ENCODE measurements at places on chromosomes 3 and 15.

DNA sequence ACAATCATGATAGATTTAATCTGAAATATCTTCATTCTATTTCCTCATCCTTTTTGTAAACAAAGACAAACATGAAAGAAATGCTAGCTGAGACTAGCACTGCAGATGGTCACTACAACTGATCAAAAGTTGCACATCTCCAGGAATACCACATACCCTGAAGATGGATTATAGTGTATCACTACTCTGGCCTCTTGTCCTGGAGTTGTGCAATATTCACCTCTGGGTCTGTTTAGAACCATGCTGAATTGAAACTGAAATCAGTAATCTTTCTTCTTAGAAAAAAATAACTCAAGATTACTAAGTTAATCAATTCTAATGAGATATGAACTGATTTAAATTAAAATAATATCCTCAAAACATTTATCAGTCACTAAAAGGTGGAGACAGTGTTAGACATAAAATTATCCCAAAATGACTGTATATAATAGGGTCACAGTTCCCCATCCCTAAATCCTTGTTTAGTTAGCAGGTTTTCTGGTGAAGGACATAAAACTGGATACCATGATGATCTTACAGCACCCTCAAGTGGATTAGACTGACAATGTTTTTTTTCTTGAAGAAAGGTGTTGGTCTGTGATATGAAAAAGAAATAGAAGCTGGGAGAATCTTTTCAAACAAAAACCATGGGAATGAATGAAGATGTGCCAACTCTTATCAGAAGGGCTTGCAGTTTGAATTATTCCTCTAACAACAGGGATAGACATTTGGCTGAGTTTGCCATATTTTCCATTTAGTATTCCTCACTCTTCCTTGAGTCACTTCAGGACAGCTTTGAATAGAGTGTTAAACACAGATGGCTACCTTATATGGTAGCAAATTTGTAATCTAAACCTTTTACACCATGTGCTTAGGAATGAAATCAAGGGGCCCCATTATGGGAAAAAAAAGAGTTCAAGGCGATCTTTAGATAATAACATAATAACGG is 7.1 kb upstream of the TTC14 start:
- no peak for DNase-seq

GRCh38 chr15:57041416-57041815 is 123.0 kb downstream of the TCF12 start:
- DNase-seq = no peak

- no peak for DNase-seq
Observed at GRCh38 chr15:67290319-67290718, 35.7 kb downstream of the IQCH start.

GRCh38 chr3:190699776-190700175 is 162.7 kb downstream of the GMNC start:
- DNase-seq = no peak

DNA sequence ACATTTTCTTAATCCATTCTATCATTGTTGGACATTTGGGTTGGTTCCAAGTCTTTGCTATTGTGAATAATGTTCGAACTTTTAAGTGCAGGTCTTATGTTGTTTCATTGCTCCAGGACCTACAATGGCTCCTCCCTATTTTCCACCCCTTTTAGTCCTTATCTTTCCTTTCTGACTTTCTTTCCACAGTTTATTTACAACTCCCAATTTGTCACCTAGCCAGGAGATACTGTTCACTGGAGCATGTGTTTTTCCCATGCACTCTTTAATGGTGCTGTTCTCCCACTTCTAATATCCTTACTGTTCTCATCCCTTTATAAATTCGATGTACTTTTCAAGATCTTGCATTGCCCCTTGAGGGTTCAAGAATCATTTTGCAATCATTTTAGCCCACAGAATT is 290.0 kb downstream of the WDR72 start:
- no peak for DNase-seq

GRCh38 chr3:122977746-122978466 is 49.7 kb downstream of the SEMA5B start:
- DNase-seq = no peak

DNA sequence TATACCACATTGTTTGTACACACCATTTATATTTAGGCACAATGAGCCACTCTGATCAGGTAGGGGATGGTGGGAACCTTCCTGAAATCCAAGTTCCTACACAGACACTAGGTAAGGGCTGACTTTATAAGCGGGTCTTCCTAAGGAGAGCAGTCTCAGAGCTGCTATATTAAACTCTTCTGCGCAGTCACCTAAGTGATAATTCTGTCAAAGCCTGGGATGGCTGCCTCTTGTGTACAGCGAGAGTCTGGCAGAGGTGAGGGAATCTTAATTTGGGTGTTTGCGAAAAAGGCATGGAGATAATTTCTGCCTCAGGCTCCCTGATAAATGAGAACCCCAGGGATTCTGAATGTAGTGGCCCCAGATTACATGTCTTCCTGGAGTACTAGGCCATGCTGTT is 113.1 kb downstream of the EDEM1 start:
- DNase-seq = no peak

DNA sequence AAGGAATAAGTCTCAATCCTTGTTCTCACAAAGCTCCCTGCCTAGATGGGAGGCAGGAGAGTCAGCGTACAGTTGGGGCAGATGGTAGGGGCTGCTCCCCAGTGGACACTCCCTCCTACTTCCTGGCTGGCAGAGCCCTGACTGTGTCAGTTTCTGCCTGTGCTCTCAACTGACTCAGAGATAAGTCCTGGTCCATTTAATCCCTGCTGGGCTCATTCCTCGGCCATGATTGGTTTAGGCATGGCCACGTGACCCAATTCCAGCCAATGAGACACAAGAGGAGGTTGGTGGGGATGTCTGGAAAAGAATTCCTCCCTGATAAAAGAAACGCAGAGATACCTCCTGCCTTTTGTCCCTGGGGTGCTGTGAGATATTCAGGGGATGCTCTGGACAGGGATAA is 118.1 kb upstream of the SLC6A11 start:
- DNase-seq = no peak

- DNase-seq = no peak
Observed at GRCh38 chr15:39131609-39132008, 449.3 kb upstream of the THBS1 start.

- DNase-seq = no peak
Observed at GRCh38 chr3:188760408-188760807, 411.4 kb upstream of the TPRG1 start.

DNA sequence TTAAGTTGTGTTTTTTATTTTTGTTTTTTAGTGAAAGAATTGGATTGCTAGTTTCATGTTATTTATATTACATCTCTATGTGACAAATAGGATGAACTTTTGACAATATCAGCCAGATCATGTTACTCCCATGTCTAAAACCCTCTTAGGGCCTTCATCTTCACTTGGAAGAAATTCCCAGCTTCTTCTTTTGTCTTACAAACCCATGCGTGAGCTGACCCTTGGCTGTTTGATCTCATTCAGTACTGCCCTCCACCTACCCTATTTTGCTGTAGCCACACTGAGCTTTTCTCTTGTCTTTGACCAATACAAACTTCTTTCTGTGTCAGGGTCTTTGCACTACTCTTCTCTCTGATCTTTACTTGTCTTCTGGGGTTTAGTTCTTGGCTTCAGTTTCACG is 37.0 kb downstream of the RBM6 start:
- DNase-seq = no peak

- DNase-seq = no peak
Observed at GRCh38 chr15:31806106-31806505, 224.2 kb upstream of the CHRNA7 start.

- no peak for DNase-seq
Observed at GRCh38 chr3:130905551-130905950, 11.7 kb downstream of the ATP2C1 start.

GRCh38 chr15:74653426-74654102 is 37.9 kb downstream of the CLK3 start:
- DNase-seq = no peak

- no peak for DNase-seq
Observed at GRCh38 chr3:65039754-65040210, 352.0 kb upstream of the ADAMTS9 start.

DNA sequence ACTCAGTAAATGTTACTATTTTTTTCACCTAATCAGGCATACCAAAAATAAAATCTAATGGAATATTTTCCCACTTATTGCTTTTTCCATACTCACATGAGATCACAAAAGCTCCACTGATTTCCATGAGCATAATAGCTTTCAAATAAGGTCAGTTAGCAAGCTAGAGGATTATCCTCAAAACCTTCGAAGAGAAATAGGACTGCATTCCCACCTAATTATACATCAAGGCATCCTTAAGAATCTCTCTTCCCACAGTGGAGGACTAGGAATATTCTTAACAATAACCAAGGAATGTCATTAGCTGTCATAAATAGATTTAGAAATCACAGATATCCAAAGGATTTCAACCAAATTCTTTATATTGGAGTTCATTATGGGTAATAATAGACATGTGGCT is 127.9 kb upstream of the STT3B start:
- DNase-seq = no peak

DNA sequence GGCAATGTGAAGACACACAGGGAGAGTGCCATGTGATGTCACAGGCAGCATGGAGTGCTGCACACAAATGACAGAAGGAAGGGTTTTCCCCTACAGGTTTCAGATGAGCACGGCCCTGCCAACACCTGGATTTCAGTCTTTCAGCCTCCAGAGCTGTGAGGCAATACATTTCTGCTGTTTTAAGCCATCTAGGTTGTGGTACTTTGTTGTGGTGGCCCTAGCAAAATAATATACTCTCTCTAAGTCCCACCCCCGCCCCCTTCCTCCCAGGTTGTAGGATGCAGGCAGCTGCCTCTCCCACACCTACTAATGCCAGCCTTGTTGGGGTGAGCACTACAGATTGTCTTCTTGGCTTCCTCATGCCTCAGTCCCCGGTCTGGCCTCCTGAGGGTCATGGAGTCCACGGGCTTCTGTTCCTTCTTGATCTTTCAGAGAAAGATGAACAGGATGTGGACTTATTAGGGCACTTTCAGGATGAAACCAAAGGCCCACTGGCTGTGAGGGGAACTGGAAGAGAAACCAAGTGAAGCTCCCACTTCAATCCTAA is 180.0 kb downstream of the CD47 start:
- DNase-seq = no peak

DNA sequence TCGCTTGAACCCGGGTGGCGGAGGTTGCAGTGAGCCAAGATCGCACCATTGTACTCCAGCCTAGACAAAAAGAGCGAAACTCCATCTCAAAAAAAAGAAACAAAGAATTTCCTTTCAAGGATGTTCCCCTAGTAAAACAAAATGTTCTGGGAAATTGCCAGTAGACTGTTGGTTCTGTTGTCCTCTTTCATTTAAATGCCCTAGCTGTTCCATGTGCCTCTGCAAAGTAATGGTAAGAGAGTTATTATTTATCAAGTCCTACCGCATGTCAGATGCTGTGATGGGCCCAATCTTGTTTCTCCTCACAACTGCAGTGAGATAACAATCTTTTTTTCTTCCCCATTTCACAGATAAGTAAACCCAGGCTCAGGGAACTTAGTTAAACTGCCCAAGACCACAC is 254.3 kb upstream of the TPM1 start:
- DNase-seq = no peak

GRCh38 chr15:73923488-73924164 is 2.6 kb upstream of the LOXL1 start:
- DNase-seq = no peak

GRCh38 chr15:41115161-41115651 is 874 bp downstream of the INO80 start:
- no peak for DNase-seq

- no peak for DNase-seq
Observed at GRCh38 chr3:172209333-172210321, 170.2 kb downstream of the FNDC3B start.

DNA sequence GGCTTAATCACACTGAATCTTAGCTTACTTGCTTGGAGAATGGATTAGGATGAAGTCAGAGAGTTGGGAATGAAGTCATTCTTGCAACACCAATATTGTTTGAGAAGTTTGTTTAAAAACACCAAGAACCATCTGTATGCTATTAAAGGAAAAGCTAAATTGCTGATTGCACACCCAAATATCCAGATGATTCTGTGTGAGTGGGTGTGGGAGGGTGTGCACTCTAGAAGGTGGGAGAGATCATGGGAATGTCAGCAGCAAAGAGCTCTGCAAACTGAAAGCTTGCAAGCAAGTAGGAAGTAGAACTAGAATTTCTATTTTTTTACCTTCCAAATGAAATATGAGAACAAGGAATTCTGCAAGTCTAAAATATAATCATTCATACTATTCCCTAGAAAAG is 364.9 kb downstream of the NR2F2 start:
- no peak for DNase-seq

DNA sequence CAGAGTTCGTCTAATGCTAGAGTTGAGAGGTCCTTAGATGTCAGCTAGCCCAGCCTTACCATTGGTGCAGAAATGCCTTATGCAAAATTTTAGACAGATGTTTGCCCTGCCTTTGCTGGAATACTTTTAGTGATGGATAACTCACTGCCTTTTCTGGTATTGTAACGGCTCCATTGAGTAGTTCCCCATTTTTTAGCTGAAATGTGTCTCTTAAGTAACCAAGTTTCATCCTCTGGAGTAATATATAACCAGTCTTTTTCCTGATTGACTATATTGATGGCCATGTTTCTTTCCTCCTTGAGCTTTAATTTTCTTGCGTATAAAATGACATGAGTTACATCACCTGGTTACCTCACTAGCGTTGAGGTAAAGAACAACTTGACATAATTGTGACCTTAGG is 45.0 kb downstream of the SNRK start:
- DNase-seq = no peak

- DNase-seq = no peak
Observed at GRCh38 chr15:74511583-74511982, 29.4 kb upstream of the ARID3B start.

Measured in cerebellar nuclear complex (tissue), 1 donor.